Activated naive CD8-positive, alpha-beta T cell treated with anti-CD3 and anti-CD28 coated beads, Interleukin-2, amount 10 ng/mL, durations not matched to agents 7 days and 5 days (primary cell): ENCODE measurements at places on chromosomes 3 and 15. TPM values are rescaled to one million over a fixed set of nuclear protein-coding genes. Genes with fewer than 3 reads are reported as not detected.

DNA sequence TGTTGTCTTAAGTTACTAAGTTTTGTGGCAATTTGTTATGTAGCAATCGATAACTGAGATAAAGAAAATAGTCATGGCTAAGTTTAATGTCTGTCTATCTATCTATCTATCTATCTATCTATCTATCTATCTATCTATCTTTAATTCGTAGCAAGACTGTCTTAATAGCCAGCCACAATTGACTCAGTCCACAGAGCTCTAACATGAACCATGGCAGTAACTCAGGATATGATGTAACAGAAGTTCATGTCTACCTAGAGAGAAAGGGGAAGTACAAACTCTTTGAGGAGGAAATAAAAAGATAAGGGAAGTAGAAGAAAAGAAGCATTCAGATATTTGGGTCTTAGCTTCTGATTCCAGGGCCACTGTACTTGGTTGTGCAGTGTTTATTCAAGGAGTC, 61.5 kb upstream of the FNDC3B start:
- DNase-seq: no peak

THBS1 gene
- 5.4 TPM for total RNA-seq

- no peak for DNase-seq
Observed at GRCh38 chr15:43253431-43254403, 13.0 kb downstream of the TGM5 start.

GRCh38 chr3:122298239-122298638, 26.8 kb upstream of the CSTA start:
- DNase-seq: no peak

DNA sequence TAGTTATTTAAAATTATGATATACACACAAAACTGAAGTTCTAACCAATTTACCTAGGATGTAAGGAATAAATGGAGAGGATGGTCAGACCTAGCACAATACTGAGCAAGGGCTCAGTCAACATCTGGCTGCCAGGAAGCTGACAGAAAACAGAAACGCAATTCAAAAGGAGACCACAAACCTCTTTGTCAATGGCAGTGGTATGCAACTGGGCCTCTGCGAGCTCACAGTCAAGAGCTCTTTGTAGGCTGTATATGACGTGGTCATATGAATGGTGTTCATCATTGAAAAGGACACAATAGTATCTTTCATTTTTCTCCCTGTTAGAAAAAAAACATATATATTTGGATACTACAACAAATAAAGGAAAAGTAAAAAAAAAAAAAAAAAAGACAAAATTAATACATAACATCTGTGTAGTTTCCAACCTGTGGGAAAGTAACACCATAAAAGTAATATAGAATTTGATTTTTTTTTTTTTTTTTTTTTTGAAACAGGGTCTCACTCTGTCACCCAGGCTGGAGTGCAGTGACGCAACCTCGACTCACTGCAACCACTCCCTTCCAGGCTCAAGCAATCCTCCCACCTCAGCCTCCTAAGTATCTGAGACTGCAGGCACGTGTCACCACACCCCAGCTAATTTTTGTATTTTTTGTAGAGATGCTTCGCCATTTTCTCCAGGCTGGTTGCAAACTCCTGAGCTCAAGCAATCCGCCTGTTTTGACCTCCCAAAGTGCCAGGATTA, 37.9 kb downstream of the UBR1 start:
- DNase-seq: no peak

DNA sequence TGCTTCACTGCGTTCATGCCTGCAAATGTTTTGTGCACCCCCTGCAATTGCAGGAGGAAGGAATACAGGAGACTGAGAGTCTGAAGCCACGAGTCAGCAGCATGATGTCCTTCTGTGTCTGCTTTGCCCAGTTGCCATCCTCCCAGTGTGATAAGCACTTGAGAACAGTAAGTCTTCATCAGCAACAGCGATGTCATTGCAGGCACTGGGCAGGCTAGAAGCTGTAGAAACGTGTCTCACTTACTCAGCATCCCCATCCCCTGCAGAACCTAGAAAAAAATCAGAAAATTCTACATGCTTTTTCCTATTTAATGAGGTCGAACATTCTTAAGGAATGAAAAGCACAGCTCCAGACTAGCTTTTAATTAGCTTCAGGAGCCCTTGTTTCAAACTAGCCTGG, 156.5 kb upstream of the LPP start:
- no peak for DNase-seq

LYZL4 gene
- not detected for total RNA-seq

DNA sequence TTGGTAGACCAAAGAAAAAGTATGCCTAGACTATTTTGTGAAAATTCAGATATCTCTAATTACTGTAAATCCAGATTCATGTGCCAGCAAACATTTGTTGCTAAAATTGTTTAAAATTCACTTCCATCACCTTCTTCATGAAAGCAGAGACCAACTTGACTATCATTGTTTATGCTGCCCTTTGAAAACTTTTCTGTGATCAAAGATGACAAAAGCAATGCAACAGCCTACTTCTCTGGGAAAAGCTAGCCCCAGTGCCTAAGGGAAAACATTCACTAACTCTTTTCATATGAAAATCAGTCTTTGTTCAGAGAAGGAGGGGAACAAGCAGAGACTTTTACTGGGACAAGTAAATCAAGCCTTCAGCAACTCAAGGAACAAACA, 178.0 kb upstream of the P2RY1 start:
- no peak for DNase-seq

DNA sequence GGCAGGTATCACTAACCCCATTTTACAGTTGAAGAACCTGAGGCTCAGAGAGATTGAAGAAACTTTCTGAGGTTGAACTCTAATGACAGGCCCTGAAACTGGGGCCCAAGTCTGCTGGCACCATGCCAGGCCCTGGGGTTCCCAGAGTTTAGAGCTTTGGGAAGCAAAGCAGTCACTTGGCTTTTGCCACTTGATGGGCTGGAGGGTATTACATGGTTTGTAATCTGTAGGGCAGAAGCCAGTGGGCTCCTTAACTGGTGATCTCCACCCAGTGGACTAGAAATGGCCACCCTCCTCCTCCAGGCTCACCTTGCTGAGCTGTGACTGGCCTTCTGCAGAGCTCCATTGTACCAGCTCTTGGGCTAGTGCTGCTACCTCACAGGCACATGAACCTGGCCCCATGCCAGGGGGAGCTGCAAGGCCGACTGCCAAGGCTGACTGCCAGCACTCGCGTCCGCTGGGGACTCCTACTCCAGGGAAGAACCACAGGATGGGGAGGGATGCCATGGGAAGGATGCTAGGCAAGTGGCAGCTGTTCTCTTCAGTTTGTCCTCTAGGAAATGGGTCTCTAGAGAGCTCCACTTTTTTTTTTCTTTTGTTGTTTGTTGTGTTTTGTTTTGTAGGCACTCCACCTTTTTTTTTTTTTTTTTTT, 104.8 kb downstream of the ETFA start:
- no peak for DNase-seq

DNA sequence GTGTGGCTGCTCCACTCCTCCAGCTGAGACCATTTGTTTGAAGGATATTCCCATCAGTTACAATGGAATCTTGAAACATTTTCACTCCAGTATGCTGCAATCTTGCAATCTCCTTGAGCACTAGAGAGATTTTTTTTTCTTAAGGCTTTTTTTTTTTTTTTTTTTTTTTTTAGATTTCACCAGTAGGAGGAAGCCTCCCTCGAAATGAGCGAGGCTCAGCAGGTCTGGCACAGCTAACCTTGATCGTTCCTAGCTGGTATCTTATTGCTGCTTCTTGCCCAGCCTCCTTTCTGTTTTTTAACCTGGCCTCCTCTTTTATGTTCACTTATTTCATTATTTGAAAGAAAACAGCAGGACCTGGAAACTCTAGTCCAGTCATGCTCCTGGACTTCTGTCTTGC, 48.1 kb downstream of the RAP2B start:
- DNase-seq: no peak

DNA sequence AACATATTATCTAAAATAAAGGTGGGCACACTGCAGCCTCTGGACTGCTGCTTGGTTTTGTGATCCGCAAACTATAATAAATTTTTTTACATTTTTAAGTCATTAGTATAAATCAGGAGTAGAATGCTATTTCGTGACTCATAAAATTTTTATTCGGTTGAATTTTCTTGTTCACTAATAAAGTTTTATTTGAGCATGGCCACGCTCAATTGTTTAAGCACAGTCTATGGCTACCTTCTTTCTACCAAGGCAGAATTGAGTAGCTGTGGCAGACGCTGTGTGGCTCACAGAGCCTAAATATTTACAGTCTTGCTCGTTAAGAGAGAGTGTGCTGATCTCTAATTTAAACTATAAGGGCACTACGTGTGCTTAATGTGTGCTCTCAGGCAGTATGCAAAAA, 28.9 kb downstream of the ROBO2 start:
- DNase-seq: no peak

DNA sequence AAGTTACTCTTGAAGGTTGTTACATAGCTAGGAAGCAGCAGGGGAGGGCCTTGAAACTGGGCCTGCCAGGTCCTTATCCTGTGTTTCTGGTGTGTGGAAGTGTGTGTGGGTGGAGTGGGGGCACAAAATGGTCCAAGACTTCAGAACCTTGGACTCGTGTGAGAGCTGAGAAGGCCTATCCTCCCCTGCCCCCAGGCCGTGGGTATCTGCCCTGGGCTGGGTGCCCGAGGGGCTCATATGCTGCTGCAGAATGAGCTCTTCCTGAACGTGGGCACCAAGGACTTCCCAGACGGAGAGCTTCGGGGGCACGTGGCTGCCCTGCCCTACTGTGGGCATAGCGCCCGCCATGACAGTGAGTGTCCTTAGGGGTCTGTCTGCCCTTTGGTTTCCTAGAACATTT, 4.5 kb downstream of the CHRD start:
- no peak for DNase-seq

DNA sequence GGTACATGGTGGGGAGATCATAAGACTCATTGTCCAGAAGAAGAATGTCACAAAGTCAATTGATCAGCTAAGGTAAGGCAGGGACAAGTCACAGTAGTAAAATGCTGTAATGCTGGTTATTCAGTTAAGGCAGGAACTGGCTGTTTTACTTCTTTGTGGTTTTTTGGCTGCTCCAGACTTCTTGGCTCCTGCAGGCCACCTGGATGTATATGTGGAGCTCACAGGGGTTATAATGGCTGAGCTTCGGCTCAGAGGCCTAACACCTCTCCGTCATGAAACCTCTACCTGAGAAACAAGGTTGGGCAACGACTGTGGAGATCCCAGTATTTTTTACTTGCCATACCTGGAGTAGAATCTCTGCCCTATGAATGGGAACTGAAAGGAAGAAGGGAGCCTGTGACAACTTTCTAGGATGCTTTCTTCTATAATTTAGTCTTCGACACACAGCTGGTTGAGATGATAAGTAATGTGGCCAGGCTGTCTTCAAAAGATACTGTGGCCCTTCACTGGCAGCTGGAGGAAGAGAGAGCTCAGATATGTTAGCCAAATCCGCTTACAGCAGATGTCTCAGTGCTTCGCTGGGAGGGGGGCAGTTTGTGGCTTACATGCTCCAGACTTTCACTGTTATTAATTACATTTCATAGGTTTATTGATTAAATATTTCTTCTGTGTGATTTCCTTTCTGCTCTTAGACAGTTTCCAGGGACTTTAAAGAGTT, 887.8 kb downstream of the IGSF11 start:
- DNase-seq: no peak

- DNase-seq: no peak
Observed at GRCh38 chr15:35481992-35482391, 64.0 kb downstream of the DPH6 start.

- no peak for DNase-seq
Observed at GRCh38 chr3:139339219-139339906, 4.5 kb upstream of the MRPS22 start.

KBTBD8 gene
- 6.2 TPM for total RNA-seq

DNA sequence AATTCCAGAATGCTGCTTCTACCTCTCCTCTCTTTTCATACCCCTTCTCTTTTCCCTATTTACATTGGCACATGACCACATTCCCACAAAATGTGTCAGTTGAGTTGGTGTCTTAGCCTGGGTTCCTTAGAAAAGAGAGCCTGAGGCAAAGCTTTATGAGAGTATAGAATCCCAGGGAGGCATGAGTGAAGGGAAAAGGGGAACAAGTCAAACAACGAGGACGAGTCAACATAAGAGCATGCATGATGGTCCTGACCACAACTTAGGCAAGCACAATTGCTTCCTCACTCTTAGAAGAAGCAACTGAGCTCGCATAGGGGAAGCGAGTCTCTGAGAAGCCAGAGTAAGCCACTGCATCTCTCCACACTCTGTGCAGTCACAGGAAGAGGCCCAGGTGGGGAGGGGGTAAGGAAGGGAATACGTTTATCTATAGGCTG, 15.4 kb upstream of the ZNF774 start:
- DNase-seq: no peak

DNA sequence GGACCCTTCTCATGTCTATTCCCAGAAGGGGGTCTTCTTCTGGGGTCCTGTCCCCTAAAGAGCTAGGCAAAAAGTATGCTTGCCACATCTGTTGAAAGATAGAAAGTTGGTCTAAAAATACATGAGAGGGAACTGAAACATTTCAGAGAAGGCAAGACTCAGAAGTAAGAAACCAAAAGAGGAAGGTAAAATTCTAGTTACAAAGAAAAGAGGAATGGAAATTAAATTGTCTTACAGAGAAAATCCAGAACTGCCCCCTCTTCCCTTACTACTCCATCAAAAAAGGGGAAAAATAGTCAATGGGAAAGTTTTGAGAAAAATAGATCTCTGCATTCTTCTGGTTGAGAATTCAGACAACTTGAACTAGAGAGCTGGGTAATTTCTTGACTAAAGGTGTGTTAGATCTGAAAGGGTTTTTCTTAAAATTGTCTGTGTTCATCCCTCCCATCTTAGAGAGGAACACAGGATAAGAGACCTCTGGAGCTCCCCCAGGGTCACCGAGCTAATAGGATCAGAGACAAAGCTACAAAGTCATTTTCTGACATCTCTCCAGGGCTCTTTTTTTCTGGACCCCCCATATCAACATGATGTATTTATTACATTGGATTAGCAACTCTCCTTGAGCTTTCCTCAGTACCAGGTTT, 32.3 kb upstream of the CCR2 start:
- DNase-seq: no peak

GRCh38 chr15:92612891-92613290, 42.7 kb downstream of the FAM174B start:
- no peak for DNase-seq

GRCh38 chr3:160133757-160134156, 91.5 kb upstream of the C3orf80 start:
- no peak for DNase-seq

SNX4 gene
- total RNA-seq: 31.6 TPM

GRCh38 chr3:17179381-17180205, 294.8 kb downstream of the PLCL2 start:
- no peak for DNase-seq

AMT gene
- total RNA-seq: 10.3 TPM

DNA sequence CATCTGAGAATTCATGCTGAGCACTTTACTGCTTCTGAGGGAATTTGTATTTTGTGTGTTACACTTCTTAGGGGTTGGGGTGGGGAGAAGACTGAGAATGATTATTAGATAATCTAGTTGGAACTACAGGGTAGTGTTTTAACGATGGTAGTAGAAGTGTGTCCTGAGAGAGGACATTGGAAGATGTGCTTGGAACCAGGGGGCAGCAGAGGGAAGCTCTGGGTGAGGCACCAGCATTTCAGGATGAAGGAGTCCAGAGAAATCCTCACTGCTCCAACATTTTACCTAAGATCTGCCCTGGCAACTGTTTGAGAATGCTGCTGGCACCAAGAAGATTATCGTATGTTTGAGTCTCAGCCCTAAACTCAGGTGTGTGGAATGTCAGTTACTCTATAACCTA, 145.5 kb downstream of the SQOR start:
- no peak for DNase-seq

ZBED2 gene
- 1.9 TPM for total RNA-seq

APOD gene
- not detected for total RNA-seq

C3orf33 gene
- 2.2 TPM for total RNA-seq
